ENCODE measurements at places on chromosomes 3 and 15.

DNA sequence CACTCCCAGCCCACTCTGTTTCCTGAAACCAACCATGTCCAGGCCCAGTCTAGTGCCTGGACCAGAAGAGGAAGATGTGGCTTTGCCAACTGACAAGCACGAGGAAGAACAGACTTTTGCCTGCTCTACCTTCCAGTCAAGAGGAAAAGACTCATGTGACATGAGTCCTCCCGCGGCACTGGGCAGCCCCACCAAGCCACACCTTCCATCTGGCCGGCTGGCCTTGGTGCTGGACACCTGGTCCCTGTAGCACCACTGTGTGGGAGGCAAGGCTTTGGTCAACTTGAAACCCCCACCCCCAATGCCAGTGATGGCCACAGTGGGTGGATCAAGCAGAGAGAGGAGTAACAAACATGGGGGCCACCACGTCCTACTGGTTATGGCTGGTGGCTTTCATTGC, 12.5 kb downstream of the CHDH start:
- no peak for DNase-seq

DNA sequence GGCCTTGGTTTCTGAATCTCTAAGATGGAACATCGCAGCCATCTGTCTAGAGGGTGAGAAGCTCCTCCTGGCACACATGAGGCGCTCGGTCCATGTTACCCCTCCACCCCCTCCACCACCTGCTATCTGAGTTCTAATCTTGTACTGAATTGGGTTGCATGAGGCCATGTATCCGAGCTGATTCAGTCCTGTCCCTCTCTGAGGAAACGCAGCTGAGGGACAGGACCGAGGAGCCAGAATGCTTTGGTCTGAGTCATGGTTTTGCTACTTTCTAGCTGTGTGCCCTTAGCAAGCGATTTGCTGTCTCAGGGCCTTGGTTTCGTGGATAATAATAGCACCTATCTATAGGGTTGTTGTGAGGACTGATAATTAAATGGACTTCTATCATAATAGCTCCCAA, 87.8 kb upstream of the SEC13 start:
- DNase-seq, result no peak

DNA sequence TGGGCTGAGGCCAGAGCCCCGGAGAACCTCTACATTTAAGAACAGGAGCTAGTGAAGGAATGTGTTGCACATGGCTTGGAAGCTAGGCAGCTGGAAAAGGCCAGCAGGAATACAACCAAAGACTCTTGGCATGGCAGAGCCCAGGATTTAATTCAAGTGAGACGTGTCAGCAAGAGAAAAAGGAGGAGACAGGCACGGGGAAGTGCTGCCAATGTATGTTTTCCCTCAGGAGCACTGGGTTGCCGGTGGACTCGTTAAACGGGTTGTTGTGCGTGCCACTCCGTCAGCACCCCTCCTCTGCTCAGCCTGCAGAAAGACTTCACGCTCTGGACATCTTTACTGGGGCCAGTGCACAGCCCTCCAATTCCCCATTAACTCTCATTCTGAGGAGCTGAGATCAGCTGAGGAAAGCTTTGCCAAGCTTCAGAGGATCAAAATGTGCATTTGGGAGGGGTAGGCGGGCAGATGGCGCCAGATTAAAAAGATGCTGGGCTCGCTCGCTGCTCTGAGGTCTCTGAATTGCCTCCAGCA, 103.7 kb downstream of the PDZRN3 start:
- DNase-seq, result no peak

GRCh38 chr3:24540821-24541220, 46.2 kb upstream of the THRB start:
- DNase-seq, result no peak

- no peak for DNase-seq
These were observed 108.8 kb upstream of the MME start for GRCh38 chr3:154971341-154971740.

GRCh38 chr3:50365080-50365841, 5.9 kb upstream of the TMEM115 start:
- DNase-seq, result peak; percentile 94

DNA sequence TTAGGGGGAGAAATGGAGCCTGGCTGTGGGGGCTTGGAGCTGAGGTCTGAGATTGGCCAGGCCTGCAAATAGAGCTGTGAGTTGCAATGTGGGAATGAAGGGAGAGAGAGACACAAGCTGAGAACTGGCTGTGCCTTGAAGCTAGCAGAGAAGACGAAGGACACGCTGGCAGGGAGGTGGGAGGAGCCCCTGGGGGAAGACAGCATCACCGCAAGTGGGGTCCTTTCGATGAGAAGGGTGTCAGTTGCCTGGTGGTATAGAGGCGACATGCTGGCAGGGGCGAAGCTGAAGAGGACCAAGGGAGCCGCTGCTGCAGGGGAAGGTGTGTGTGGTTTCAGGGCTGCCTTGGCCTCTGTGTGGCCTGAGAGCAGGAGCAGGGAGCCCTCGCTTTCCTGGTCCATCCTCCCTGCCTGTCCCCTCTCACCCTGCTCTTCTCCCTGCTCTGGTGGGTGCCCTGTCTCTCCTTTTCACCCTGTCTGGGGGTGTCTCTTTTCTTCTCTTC, 5.5 kb downstream of the RHCG start:
- DNase-seq, result no peak

GRCh38 chr15:52295421-52296001, at the start of gene MYO5C:
Gene MYO5C, minus strand, starts transcription at chr15:52295804. Its CDS starts 168 bp downstream, at chr15:52295636.
- DNase-seq, result no peak

GRCh38 chr15:66638377-66638776, 63.7 kb upstream of the SMAD6 start:
- no peak for DNase-seq

- DNase-seq, result no peak
These were observed 71.4 kb downstream of the MLH1 start for GRCh38 chr3:37064747-37065146.

GRCh38 chr3:87546216-87546615, 269.8 kb upstream of the POU1F1 start:
- no peak for DNase-seq

DNA sequence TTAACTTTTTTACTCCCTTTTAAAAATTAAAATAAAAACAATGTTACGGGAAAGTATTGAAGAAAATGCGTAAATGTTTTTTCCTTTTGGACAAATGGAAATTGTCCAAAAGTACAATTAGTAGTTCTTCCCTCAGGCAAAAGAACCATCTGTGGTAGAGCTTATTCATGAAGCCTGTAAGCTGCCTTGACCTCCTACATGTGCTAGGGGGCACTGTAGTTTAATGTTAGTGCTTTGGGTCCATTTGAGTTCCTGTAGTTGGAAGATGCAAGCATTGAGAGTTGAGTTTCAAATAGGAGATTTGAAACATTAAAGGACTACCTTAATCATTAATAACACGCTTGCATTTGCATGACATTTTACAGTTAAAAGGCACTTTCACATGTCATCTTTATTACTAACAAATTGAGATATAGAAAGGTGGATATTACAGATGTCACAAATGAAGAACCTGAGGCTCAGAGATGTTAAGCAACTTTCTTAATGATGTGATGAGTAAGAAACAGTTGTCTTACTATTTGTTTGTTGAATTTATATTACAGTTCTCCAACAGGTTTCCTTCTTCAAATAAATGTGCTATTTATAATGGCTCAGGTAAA, 1.8 kb upstream of the ZNF385D start:
- DNase-seq, result no peak

GRCh38 chr15:60673166-60673565, 194.2 kb upstream of the ICE2 start:
- DNase-seq, result no peak

- no peak for DNase-seq
These were observed 8.7 kb downstream of the ATXN7 start for GRCh38 chr3:63872135-63872924.

- DNase-seq, result no peak
These were observed 11.5 kb downstream of the GATA2 start for GRCh38 chr3:128481438-128481942.

DNA sequence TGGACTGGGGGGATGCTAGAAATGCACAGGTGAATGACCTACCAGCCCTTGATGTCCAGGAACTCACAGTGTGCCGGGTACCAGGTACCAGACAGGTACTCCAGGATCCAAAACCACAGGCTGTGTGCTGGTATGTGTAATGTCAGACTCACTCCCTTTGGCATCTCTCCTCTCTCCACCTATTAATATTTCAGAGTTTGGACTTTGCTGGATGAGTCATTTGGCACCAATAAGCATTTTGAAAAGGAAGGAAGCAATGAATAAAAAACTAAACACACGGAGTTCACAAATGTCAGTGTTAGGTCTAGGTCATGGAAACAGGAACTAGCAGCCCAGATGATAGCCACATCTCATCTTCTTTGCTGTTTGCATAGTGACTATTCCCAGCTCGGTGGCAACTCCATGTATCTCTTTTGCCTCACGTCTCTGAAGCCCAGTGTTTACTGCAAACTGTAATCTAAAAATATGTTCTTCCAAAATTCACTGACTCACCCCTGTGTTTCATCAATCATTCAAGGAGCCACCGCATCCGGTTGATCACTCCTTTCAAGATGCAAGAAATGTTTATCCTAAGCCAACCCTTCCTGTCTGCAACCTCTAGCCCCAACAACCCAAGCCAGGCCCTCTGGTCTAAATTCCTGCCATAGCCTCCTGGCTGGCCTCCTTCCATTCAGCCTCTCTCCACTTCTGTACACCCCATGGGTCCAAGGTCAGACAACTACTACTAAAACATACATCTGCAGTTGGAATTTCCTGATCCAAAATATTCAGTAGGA, 8.4 kb downstream of the ITGB5 start:
- no peak for DNase-seq

DNA sequence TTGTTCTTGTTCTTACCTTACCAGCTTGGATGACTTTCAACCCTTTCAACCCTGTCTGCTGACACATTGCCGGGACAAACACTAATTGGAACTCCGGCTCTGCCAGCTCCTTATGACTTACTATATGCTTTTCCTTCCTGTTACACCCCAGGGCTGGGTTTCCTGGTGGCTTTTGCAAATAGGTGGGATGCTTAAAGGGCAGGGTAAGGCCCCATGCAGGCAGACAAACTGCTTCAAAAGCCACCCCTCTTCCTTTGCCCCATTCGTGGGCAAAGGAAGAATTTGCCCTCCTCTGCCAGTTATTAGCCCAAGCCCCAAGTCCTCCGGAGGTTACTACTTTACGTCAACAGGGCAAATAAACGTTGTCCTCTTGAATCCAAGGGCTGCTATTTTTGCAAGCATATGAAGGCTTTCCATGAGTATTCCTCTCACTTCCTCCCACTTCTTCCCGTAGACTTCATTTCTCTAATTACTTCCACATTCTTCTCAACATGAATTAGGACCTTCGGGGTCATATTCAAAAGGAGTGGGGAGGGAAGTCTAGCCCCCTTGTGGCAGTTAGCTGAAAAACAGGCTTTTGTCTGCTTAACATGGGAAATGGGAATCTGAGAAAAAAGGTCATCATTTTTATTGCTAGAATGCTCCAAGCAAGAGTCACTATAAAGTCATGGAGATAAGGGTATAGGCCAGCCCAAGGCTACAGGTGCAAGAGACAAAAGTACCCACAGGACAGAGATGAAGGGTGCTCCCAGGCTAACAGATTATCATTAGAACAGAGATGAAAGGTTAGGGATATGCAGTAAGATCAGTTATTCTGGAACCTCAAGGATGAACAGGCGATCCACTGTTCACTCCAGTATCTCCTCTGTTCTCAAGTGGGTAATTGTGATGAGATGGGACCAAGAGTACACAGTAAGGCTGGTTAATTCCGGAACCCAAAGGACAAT, 56.3 kb upstream of the FSTL1 start:
- no peak for DNase-seq

- DNase-seq, result no peak
These were observed 5.4 kb downstream of the SEMA3F start for GRCh38 chr3:50160561-50160983.

GRCh38 chr3:99836681-99837080, 19.0 kb downstream of the CMSS1 start:
- DNase-seq, result no peak

- DNase-seq, result no peak
These were observed 21.8 kb downstream of the MRPS11 start for GRCh38 chr15:88489321-88489720.

GRCh38 chr15:45703670-45704328, 69.0 kb downstream of the SQOR start:
- DNase-seq, result no peak

DNA sequence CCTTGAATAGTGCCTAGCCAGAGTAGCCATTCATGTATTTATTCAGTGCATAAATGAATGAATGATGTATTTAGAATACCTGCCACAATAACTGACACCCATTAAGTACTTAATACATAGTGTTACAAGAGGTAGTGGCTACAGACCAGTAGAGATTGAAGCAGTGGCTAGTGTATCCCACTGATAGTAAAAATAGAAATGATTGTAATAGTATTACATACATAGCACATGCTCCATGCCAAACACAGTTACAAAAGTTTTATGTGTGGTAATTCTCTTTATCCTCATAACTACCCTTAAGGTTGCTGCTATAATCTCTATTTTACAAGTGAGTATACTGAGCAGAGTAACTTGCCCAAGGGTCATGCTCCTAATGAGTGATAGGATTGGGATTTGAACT, 30.3 kb upstream of the SCAANT1 start:
- no peak for DNase-seq

Measured in stimulated activated naive CD4-positive, alpha-beta T cell treated with Interleukin-2 at 50 U/mL for 16 hours (primary cell).